ENCODE measurements at places on chromosomes 12 and 14.

GRCh38 chr12:604956-605355, 58.3 kb downstream of the NINJ2 start:
- no peak for DNase-seq

- DNase-seq, result no peak
These were observed 1.4 kb upstream of the MYH6 start for GRCh38 chr14:23409475-23409874.

- no peak for DNase-seq
These were observed 13.2 kb downstream of the TCL1B start for GRCh38 chr14:95699412-95699811.

- DNase-seq, result no peak
These were observed 42.8 kb downstream of the FOXN4 start for GRCh38 chr12:109266106-109266879.

DNA sequence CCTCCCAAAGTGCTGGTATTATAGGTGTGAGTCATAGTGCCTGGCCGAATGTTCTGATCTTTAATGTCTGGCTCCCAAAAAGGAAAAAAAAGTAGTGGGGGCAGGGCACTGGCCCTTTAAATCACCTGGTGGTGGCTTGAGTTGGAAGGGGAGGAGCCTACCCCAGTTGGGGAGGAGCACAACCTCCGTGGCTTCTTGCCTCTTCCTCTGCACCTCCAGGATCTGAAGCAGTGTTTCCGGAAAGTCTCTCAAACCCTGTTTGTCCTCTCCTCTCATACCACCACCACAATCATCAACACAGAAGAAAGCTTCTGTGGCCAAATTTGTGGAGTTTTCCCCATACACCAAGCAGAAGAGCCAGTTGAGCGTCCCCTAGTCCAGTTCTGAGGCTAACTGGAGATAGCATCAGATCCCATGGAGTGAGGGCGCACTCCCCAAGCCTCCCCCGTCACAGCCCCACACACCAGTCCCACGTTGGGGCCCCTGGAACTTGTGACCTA, 24.3 kb upstream of the RCOR1 start:
- no peak for DNase-seq

DNA sequence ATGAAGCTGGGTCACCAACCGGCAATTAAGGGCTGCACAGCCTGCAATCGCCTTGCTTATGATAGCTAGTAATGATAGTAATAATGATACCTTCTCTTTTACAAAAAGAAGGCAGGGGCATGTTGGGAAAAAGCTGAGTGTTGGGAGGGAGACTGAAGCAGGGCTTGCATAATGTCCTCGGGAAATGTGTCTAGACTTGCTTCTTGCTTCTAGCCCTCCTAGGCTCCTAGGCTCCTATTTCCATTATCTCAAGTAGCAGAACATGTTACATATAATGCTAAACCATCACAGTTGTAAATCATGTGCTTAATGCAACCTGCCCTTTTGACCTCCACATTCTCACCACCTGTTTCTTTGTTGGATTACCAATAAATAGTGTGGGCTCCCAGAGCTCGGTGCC, 18.7 kb downstream of the RERGL start:
- no peak for DNase-seq

DNA sequence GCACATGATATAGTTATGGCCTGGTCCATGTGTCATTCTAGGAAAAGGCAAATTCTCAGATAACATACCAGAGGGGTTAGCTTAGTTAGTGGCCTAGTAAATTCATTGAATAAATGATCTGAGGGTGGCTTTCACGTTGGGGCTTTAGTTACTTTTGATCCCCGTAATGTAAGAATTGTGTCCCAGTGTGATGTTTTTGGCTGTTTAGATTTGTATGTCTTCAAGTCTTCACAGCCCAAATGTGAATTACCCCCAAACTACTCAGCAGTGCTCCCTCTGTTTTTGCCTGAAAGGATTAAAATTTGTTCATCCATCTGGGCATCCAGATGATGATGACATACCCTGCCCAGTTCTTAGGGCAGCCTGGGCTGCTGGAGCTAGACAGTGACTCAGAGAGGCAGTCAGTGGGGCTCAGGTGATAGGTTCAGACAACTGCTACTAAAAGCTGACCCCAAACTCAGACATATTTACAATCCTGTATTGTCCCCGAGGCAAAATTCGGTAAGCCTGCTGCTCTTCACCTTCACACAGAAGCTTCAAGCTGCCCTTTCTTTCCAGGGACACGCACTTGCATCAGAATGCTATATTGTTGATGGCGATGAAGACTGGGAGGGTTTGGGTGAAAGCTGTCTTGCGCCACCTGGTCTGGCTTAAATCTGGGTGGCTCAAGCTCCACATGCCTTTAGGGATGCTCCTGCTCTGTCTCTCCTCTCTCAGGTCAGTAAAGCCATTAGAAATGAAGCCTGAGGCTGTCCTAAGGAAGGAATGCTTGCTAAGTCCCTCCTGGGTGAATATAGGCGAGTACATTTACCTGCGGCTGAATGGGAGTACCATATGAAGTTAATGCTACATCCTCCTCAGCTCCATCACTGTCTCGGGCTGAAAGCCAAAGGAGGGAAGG, 10.3 kb downstream of the GPRC5D start:
- DNase-seq, result no peak

DNA sequence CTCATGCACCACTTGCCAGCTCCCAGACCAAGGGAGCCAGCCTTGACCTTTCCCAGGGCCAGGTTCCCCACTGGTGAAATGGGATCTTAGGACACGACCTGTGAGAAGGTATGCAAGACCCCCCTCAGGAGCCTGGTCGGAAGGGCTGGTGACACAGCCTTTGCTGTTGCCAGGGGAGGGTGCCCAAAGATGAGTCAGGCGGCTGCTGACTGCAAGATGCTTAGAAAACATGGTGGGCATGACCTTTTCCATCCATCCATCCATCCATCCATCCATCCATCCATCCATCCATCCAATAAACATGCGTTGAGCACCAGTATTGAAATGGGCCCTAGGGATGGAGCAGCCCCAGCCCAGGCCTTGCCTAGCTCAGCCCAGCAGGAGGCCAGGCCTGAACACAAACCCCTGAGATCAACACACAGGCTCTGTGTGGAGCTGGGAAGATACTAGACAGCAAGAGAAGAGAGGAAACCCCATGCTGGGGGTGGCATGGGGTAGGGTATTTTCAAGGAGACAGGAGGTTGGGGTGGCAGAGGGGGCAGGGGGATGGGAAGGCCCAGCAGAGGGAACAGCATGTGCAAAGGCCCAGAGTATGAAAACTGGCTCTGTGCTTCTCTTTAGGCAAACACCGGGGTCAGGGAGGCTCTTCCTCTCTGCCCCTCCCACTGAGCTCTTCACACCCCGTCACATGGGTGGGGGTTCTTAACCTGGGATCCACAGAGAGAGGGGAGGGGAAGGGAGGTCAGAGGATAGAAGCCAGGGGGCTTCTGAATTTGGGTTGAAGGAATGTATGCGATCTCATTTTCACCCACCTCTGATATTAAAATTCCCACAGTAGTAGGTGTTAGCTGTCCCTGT, 26.2 kb upstream of the YY1 start:
- DNase-seq, result no peak

DNA sequence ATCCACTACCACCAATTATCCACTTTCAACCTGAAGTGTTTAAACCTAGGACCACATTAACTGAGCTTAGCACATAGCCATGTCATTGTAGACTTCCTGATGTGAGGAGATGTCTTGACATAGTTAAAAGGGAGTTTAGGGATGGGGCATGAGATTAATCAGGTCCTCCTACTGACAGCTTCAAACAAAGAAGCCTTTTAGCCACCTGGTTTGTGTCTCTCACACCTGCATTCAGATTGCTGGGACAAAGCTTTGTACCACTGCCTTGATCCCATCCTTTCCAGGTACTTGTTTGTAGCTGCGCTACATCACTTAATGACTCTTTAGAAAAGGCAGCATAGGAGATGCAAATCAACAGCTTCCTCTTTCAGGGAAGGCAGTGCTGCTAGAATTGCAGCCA, 340.7 kb upstream of the DDHD1 start:
- no peak for DNase-seq

GRCh38 chr14:39722547-39723273, 290.5 kb upstream of the FBXO33 start:
- no peak for DNase-seq

GRCh38 chr14:77369285-77369684, 7.6 kb downstream of the TMED8 start:
- DNase-seq, result no peak

DNA sequence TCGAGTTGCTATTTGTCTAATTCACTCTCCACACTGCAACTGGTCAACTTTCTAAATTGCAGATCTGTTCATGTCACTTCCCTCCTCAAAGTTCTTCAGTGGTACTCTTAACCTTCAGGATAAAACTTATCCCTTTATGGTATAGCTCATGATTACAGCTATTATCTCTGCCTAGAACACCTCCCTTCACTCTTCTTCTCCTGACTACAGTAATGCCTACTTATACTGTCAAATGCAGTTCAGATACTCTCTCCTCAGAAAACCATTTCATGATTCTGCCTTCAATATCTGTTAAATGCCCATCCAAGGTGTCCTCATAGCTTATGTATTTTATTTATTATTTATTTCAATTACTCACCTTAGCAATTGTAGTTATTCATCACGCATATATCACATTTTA, 85.5 kb downstream of the FAR2 start:
- no peak for DNase-seq

DNA sequence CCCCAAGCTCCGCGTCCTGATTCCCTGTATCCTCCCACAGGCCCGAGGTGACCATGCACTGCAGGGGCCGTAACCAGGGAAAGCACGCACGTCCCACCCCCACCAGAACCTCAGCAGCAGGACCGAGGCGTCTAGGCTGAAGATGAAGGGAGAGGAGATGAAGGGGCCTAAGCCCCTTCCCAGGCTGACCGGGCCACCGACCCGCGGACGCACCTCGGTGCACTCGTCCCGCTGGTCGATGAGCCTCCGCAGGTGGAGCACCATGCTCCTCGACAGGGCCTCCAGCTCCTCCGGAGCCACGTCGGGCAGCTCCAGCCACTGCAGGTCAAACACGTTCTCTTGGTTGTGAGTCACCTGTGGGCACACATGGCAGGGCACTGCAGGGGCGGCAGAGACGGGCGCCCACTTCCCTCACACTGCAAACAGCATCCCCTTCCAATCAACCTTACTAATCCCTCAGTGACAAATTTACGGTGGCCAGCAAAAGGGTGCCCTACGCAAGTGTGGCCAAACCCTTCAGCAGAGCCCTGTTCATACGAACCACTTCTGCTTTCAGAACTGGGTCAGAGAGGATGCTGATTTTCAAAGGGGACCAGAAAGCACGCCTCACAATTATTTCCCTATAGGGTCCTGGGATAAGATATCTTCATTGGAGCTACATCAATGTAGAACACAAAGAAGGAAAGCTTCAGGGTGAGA, 77.8 kb downstream of the CCDC88C start:
- no peak for DNase-seq

- no peak for DNase-seq
These were observed 491.2 kb downstream of the PCNX1 start for GRCh38 chr14:71398450-71398849.

GRCh38 chr12:51683763-51684357, 92.8 kb downstream of the SCN8A start:
- no peak for DNase-seq

DNA sequence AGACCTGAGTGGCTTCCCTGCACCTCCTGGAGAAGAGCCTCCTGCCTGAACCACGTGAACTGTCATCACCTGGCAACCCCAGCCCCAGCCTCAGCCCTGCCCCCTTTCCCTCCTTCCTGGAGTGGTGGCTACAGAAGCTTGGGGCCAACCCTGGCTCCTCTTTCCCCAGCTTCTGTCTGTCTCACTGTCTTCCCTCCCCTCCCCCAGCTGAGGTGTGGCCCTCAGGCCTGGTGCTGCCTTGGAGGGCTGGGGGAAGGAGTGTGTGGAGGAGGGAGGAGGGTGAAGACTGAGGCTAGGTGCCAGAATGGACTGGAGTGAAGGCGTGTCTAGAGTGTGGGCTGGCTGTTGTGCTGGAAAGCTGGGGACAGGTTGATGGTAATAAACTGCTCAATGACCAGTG, 9.7 kb downstream of the NFATC4 start:
- no peak for DNase-seq

GRCh38 chr12:92551853-92552397, 150.9 kb upstream of the PLEKHG7 start:
- DNase-seq, result no peak

DNA sequence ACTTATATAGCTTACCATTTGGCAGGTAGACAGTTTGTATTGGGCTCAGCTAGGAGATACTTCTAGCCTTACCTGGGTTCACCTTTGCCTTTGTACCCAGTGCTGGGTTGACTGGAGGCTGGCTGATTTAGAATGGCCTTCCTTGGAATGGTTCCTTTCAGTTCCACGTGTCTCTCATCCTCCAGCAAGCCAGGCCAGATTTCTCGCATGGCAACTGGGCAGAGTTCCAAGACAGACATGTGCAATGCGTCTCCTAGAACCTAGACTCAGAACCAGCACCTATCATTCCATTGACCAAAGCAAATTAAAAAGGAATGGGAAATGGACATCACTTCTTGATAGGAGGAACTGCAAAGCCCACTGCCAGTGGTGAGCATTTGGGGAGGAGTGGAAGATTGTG, 79.1 kb upstream of the BDKRB2 start:
- DNase-seq, result no peak

DNA sequence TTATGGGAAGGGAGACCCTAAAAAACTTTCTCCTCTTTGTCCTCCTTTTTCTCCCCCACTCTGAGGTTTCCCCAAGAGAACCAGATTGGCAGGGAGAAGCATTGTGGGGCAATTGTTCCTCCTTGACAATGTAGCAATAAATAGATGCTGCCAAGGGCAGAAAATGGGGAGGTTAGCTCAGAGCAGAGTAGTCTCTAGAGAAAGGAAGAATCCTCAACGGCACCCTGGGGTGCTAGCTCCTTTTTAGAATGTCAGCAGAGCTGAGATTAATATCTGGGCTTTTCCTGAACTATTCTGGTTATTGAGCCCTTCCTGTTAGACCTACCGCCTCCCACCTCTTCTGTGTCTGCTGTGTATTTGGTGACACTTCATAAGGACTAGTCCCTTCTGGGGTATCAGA, 4.6 kb upstream of the RPS26 start:
- no peak for DNase-seq

- DNase-seq, result no peak
These were observed 44.1 kb downstream of the PSEN1 start for GRCh38 chr14:73180385-73180805.

- DNase-seq, result no peak
These were observed 9.3 kb downstream of the ETV6 start for GRCh38 chr12:11658791-11659190.

GRCh38 chr12:18886962-18887361, 149.0 kb downstream of the CAPZA3 start:
- no peak for DNase-seq

DNA sequence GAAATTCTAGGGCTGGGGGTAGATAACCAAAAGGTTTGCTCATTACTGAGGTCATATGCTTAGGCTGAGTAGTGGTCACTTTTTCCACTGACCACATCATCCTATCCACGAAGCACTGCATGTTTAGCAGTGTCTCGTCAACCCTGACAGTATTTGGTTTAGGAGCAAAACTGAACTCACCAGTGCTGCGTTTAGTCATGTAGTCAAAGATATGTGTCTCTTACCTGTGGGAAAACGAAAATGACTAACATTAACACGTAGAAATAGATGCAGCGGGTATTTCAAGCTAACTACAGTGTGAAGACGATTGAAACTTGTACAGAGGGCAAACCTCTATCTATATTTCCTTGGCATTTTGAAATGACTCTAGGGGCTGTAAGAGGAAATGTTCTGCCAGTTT, 34.6 kb downstream of the MTHFD1 start:
- no peak for DNase-seq

GRCh38 chr14:35405304-35405996, 901 bp upstream of the NFKBIA start:
- DNase-seq, result no peak

- no peak for DNase-seq
These were observed 24.5 kb downstream of the PPFIBP1 start for GRCh38 chr12:27548301-27549199.
